A549 treated with dexamethasone at 1 μM for 4 hours (cell line): ENCODE measurements at places on chromosomes 7 and 10. TPM values are rescaled to one million over a fixed set of nuclear protein-coding genes. Genes with fewer than 3 reads are reported as not detected.

Gene SPDYE2
- not detected in 5 replicates for total RNA-seq

Gene TEX47
- total RNA-seq = not detected in 5 replicates

Gene JAZF1
- total RNA-seq = 4.4 to 7.7 TPM (median 6.6 TPM) in 5 replicates

Gene ZNF488
- 10.6 to 13.9 TPM (median 13.1 TPM) in 5 replicates for total RNA-seq

Gene RBP3
- total RNA-seq = not detected in 5 replicates

Gene ITGB8
- 0.73 to 1.6 TPM (median 1.2 TPM) in 5 replicates for total RNA-seq

Gene AS3MT
- 2.6 to 4.1 TPM (median 3.4 TPM) in 5 replicates for total RNA-seq

Gene H2BK1
- total RNA-seq = not detected in 5 replicates

Gene NUTM2D
- 0.97 to 1.7 TPM (median 1.4 TPM) in 5 replicates for total RNA-seq

Gene INHBA
- 0.21 to 0.53 TPM (median 0.39 TPM) in 5 replicates for total RNA-seq

Gene EBF3
- total RNA-seq = 0.15 to 0.26 TPM (median 0.17 TPM) in 5 replicates

Gene A1CF
- total RNA-seq = 0.08 to 0.19 TPM in 2 of 5 replicates, not detected in the others

Gene SPDYE1
- total RNA-seq = not detected in 5 replicates

Gene PIP
- 0.19 to 0.32 TPM (median 0.23 TPM) in 3 of 5 replicates, not detected in the others for total RNA-seq

Gene ALOX5
- 0.32 to 0.46 TPM (median 0.40 TPM) in 5 replicates for total RNA-seq

Gene POMZP3
- 21.8 to 25.9 TPM (median 25.7 TPM) in 5 replicates for total RNA-seq

Gene GNAI1
- total RNA-seq = 25.4 to 32.8 TPM (median 27.2 TPM) in 5 replicates

Gene LAMTOR4
- total RNA-seq = 122 to 148 TPM (median 137 TPM) in 5 replicates

Gene AOC1
- total RNA-seq = 0.08 TPM in 1 of 5 replicates, not detected in the others

Gene ADAP1
- total RNA-seq = 2.2 to 4.8 TPM (median 3.9 TPM) in 5 replicates

Gene PRLHR
- 0.01 TPM in 1 of 5 replicates, not detected in the others for total RNA-seq

Gene FIGNL1
- 15.1 to 19.9 TPM (median 17.7 TPM) in 5 replicates for total RNA-seq

Gene CCDC172
- total RNA-seq = not detected in 5 replicates

Gene TSPAN33
- 4.6 to 6.9 TPM (median 6.2 TPM) in 5 replicates for total RNA-seq

Gene NPC1L1
- 0.06 to 0.12 TPM (median 0.09 TPM) in 5 replicates for total RNA-seq

Gene TMEM184A
- 4.1 to 10.4 TPM (median 8.8 TPM) in 5 replicates for total RNA-seq

Gene TFEC
- 0.08 to 0.21 TPM (median 0.14 TPM) in 5 replicates for total RNA-seq

Gene SRRM3
- total RNA-seq = 9.5 to 13.5 TPM (median 11.7 TPM) in 5 replicates

Gene GNGT1
- total RNA-seq = not detected in 5 replicates

Gene EPHB6
- 0.20 to 0.84 TPM (median 0.77 TPM) in 5 replicates for total RNA-seq

Gene AVL9
- 17.7 to 29.7 TPM (median 25.1 TPM) in 5 replicates for total RNA-seq

Gene WEE2
- not detected in 5 replicates for total RNA-seq

Gene LIPM
- not detected in 5 replicates for total RNA-seq

Gene AZGP1
- total RNA-seq = 0.21 to 0.22 TPM in 2 of 5 replicates, not detected in the others

Gene MYL10
- not detected in 5 replicates for total RNA-seq

Gene ABCF2
- total RNA-seq = 53.6 to 63.8 TPM (median 60.7 TPM) in 5 replicates

Gene STN1
- total RNA-seq = 21.0 to 24.0 TPM (median 22.0 TPM) in 5 replicates

Gene CREB5
- 3.5 to 5.9 TPM (median 4.4 TPM) in 5 replicates for total RNA-seq

Gene MPLKIP
- 33.3 to 37.8 TPM (median 35.7 TPM) in 5 replicates for total RNA-seq

Gene NRCAM
- total RNA-seq = 98.0 to 135 TPM (median 119 TPM) in 5 replicates

Gene CDH23
- 2.0 to 3.2 TPM (median 2.6 TPM) in 5 replicates for total RNA-seq

Gene PNLIPRP3
- 0.04 TPM in 2 of 5 replicates, not detected in the others for total RNA-seq

Gene MLXIPL
- total RNA-seq = 1.1 to 1.6 TPM (median 1.1 TPM) in 5 replicates

Gene HMX3
- total RNA-seq = not detected in 5 replicates

Gene CAMK2B
- total RNA-seq = 0.12 to 0.18 TPM (median 0.15 TPM) in 5 replicates
